ENCODE measurements at places on chromosomes 16 and 17.

- no peak for DNase-seq
Observed at GRCh38 chr16:68235108-68235886, 630 bp downstream of the ESRP2 start.

- DNase-seq, result no peak
Observed at GRCh38 chr16:19613834-19614233, 58.3 kb downstream of the VPS35L start.

- peak; percentile 43 for DNase-seq
Observed at GRCh38 chr16:47358816-47359215, 102.0 kb downstream of the ITFG1 start.

- no peak for DNase-seq
Observed at GRCh38 chr17:63191610-63192009, 225.6 kb downstream of the TANC2 start.

- no peak for DNase-seq
Observed at GRCh38 chr16:56212144-56212543, 20.9 kb downstream of the GNAO1 start.

GRCh38 chr16:10745841-10746240 lies 2.2 kb downstream of the NUBP1 start:
- DNase-seq, result no peak

DNA sequence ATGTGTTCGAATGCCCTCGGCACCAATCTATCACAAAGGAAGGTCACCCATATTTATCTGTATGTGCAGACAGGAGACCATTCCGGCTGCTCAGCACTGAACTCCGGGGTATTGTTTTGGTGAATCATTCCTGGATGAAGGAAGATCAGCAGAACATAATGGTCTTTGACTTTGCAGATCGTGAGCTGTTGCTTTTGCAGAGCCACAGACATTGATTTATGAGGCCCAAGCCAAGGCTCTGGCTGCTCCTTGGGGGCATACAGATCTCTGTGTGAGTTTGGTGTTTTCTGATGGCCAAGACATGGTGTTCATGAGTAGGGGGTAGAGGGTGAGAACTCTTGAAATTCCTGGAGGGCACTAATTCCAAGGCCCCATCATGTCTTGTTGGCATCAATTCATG lies 458.8 kb upstream of the HSBP1 start:
- DNase-seq, result no peak

DNA sequence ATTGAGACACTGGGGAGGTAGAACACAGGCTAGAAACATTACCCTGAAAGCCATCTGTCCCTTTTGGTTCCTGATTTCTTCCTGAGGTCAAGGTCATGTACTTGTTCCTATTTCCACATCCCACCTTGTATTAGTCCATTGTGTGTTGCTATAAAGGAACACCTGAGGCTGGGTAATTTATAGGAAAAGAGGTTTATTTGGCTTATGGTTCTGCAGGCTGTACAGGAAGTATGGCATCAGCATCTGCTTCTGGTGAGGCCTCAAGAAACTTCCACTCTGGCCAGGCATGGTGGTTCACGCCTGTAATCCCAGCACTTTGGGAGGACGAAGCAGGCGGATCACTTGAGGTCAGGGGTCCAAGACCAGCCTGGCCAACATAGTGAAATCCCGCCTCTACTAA lies 7.4 kb upstream of the MED9 start:
- no peak for DNase-seq

- no peak for DNase-seq
Observed at GRCh38 chr17:29844339-29845048, 85.5 kb downstream of the SSH2 start.

Measured in H54 (cell line).